ENCODE measurements at places on chromosomes 3 and 15. TPM values are rescaled to one million over a fixed set of nuclear protein-coding genes. Genes with fewer than 3 reads are reported as not detected.

The SLCO3A1 gene
- total RNA-seq: 7.6 TPM

The TP63 gene
- total RNA-seq: under 0.01 TPM

The RTP1 gene
- not detected for total RNA-seq

The PCOLCE2 gene
- 28.0 TPM for total RNA-seq

The RYR3 gene
- total RNA-seq: under 0.01 TPM

The LEKR1 gene
- 2.2 TPM for total RNA-seq

The RARB gene
- total RNA-seq: 2.2 TPM

The FAM219B gene
- total RNA-seq: 30.9 TPM

The MME gene
- total RNA-seq: 682 TPM

The PLXND1 gene
- 69.0 TPM for total RNA-seq

The CFAP91 gene
- 0.73 TPM for total RNA-seq

The SRGAP3 gene
- total RNA-seq: 5.1 TPM

The PRR20G gene
- total RNA-seq: not detected

The MRPS22 gene
- total RNA-seq: 91.1 TPM

The GRIP2 gene
- not detected for total RNA-seq

The CHCHD6 gene
- total RNA-seq: 10.3 TPM

The WDR49 gene
- total RNA-seq: 0.20 TPM

The LRRC31 gene
- not detected for total RNA-seq

The SLC12A6 gene
- total RNA-seq: 16.5 TPM

The TEX55 gene
- not detected for total RNA-seq

The KLF15 gene
- 2.0 TPM for total RNA-seq

The THRB gene
- 5.9 TPM for total RNA-seq

The ABI3BP gene
- total RNA-seq: 74.2 TPM

The NR2E3 gene
- total RNA-seq: 0.20 TPM

The TRIM42 gene
- total RNA-seq: not detected

The CEMIP gene
- total RNA-seq: 1.4 TPM

The LRRN1 gene
- not detected for total RNA-seq

The ZNF501 gene
- total RNA-seq: 4.3 TPM

The ERC2 gene
- total RNA-seq: under 0.01 TPM

The CLDN16 gene
- total RNA-seq: not detected

The SLC22A14 gene
- 1.5 TPM for total RNA-seq

The GATA2 gene
- total RNA-seq: not detected

The CLDN18 gene
- not detected for total RNA-seq

The GOLGA8H gene
- total RNA-seq: under 0.01 TPM

The PLCL2 gene
- 41.9 TPM for total RNA-seq

The RPS27L gene
- total RNA-seq: 206 TPM

The RAD51 gene
- 4.0 TPM for total RNA-seq

Measured in subcutaneous preadipocyte (primary cell).